ENCODE measurements at places on chromosomes 2 and 18.

GRCh38 chr18:58213440-58213839, 169.4 kb downstream of the NEDD4L start:
- DNase-seq: no peak

GRCh38 chr2:109213646-109214433, 84.8 kb downstream of the SH3RF3 start:
- DNase-seq: no peak

GRCh38 chr18:67261931-67262552, 254.5 kb downstream of the DSEL start:
- no peak for DNase-seq

DNA sequence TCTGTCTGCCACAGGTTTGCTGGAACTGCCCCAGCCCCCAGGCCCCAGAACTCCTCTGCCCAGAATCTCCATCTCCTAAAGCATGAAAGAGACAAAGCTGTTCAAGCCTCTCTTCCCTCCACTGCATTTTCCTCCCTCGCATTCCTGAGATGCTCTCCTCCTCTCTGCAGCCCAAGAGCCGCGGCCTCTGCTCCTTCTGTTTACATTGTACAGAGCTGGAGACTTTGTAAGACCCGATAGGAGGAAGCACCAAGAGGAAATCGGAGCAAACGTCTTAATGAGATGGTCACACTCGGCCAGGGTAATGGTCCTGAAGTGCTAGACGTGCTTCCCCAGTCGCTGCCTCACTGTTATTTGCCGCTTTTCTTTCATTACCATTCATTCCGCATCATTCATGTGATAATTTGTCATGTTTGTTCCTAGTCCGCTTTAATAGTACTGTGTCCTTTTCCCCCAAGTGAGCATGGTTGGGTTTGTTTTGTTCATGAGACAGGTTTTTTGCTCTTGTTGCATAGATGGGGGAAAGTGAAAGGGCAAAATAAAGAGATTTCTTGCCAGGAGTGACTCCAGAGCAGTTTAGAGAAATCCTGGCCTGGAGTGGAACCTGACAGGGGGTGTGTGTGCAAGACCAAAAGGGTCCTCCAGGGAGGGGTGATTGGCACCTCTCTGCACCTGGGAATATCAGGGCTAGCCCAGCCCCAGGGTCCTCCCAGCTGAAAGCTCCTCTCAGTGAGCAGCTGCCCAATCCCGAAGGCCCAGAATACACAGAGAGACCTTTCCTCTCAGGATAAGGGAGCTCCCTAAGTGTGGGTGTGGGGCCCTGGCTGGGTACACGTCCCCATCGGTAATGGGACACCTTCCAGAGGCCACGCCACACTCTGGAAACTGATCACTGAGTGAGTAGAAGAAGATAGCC, 44.9 kb upstream of the ID2 start:
- DNase-seq: no peak

DNA sequence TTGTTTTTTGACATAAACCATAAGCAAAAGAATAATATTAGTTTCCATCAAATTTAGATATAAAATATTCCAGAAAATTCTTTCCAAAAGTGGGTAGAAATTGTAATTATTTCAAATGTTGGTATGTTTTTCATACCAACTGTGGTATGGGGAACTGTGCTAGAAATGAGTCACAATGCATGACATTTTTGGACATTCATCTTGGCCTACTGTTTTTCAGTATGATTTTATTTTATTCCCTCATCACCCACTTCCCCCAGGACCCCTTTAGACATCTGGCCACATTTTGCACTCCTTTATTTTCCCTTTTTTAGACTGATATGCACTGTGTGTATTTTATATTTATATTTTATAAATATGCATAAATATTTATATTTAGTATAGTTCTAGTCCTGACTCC, 97.1 kb downstream of the DPP4 start:
- no peak for DNase-seq
